CD4-positive, alpha-beta T cell treated with Interferon gamma for 1 hour (primary cell): ENCODE measurements at places on chromosomes 5 and 9.
A peak's percentile ranks its signal among the peaks of the same experiment; 100 is the strongest.

DNA sequence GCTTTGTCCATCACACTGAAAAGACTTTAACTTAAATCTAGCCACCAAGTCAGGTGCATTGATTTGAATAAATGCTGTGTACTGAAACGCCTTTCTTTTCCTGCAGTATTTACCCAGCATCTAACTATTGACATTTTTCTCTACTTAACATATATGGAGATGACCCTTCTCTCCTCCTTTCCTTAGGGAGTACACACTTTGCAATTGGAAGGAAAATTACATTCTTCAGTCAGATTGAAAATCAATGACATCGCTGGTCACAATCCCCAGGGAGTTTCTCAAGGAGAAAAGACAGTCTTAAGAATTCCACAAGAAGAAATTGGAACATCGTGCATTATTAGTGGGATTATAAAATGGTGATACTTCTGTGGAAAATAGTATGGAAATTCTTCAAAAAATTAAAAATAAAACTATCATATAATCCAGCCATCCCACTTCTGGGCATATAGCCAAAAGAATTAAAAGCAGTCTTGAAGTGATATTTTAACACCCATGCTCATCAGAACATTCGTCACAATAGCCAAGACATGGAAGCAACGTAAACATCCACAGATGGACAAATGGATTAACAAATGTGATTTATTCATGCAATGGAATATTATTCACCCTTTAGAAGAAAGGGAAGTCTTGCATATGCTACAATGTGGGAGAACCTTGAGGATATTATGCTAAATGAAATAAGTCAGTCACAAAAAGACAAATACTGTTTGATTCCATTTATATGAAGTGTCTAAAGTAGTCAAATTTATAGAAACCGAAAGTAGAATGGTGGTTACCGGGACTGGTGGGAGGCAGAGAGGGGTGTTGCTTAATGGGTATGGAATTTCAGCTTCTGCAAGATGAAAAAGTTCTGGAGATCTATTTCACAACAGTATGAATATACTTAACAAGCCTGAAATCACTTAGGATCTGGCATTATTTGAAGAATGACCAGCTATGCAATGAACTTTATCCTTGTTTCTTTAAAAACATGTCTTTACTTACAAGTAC, 14.3 kb upstream of the FREM1 start:
- no peak for DNase-seq

DNA sequence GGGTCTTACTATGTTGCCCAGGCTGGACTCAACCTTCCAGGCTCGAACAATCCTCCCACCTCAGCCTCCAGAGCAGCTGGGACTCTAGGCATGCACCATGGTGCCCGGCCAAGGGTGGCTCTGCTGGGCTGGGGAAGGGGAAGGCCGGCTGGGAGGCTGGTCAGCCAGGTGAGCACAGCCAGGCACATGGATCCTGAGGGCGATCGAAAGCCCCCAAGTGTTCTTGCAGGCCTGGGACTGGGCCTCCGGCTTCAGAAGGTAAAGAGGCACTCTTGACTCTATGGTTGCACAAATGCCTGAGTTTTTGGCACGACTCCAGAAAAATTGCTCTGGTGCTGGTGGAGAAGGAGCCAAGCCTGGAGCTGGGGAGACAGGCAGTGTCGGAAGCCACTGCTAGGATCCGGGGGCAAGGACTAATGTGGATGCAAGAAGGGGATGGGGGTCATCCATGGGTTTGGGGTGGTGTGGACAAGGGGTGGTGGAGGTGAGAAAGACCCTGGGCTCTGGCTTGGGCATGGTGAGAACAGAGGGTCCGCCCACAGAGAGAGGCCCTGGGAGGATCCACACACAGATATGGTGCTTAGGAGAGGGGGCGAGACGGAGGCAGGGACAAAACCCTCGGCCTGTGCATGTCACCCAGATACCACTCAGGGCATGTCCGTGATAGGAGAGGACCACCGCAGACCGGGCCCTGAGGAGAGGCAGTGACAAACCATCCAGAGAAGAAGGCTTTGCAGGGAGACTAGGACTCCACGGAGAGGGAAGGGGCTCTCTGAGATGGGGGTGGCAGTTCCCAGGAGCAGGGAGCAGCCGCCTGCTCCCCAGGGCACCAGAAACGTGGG, 51.1 kb upstream of the COL5A1 start:
- DNase-seq = no peak

- no peak for DNase-seq
These were observed 185.4 kb downstream of the TTC39B start for GRCh38 chr9:15121630-15122029.

DNA sequence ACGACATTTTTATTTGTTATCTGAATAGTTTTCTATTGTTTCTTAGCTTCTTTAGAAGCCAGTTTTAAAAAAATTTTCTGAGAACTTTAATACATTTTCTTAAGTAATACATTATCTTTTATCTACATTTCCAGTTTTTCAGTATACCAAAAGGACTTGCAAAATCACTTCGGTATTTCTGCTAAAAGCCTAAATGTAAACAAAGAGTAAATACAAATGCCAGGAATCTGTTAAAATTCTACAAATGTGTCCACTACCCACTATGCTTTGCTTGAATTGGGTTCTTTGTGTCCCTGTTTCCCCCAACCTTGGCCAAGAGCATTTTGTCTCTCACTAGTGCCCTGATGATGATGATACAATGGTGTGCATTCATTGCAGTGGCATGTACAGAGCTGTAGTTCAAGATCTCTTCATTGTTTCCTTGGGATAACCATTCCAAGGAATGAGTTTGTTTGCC, 611.2 kb downstream of the NR2F1-AS1 start:
- DNase-seq = no peak

DNA sequence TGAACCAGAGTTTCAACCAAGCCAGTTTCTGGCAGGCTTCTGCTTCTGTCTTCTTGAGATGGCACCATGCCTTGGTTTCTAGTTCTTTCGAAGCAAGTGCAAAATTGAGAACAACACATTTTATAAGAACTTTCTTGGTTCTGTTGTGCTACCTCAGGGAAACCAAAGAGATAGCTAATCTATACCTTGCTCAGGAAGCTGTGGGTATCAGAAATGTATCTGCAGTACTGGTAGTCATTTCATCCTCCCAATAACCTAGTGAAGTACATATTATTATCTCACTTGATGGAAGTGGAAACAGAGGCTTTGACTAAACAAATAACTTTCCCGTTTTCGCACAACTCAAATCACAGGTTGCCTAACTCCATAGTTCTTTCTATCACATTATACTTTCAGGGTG, 246.6 kb downstream of the ENC1 start:
- no peak for DNase-seq

DNA sequence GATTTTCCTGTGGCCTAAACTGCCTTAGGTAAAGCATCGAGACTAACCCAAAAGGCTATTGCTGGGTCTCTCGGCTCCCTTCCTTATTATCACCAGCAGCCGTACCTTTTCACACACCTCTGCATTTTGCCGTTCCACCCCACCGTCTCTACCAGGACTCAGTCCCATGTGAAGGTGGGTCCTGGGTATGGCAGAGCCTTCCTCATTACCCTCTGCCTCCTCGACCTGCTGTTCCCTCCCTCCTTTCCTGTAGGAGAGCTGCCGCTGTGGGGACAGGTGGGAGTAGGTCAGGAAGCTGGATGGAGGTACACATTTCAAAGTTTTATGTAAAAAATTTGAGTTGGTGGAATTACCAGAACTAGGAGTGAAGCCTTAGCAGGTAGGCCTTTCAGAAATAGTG, 1.8 kb downstream of the CCL28 start:
- no peak for DNase-seq

GRCh38 chr9:121286973-121287741, 19.2 kb downstream of the GSN start:
- peak; percentile 26 for DNase-seq

- no peak for DNase-seq
These were observed 716 bp upstream of the OTULIN start for GRCh38 chr5:14663734-14664269.

- DNase-seq = peak; percentile 5
These were observed 114.6 kb upstream of the SPOCK1 start for GRCh38 chr5:137613554-137614265.

DNA sequence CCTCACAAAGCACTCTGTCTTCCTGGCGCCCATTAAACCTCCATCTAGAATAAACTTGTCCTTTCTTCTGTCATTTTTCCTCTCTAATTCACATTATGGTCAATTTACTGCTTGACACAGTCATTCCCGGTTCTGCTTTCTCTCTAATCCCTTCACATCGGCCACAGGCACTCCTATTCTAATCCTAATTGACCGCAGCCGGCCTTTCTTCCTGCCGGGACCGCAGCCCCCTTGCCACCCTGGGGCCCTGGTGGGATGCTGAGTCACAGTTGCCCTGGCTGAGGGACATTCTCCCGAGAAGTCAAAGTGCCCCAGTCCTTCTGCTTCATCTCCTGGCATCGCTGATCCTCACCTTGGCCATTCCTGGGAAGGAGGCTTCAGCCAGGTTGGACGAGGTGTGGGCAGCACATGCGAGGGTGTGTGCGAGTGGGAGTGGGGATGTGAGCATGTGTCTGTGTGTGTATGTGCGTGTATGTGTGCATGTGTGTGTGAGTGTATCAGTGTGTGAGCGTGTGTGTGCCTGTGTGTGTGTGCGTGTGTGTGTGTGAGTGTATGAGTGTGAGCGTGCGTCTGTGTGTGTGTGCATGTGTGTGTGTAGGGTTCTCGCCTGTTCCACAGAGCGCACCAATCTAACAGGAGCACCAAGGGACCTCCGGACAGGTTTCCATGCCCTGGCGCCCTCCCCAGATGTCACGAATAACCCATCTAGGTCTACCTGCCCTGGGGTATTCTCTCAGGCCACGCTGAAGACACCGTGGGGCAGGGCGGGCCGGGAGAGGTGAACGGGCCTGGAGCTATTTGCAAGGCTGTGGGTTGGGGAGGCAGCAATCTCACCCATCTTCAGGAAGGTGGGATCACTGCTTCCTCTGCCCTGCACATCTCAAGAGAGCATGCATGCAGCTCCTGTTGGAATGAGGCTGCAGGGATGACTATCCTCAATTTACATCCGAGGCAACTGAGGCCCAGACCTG, 191.2 kb downstream of the PAX5 start:
- no peak for DNase-seq

GRCh38 chr5:109946610-109947009, 256.9 kb downstream of the MAN2A1 start:
- DNase-seq = no peak

- no peak for DNase-seq
These were observed 4.7 kb downstream of the C5orf46 start for GRCh38 chr5:147901599-147902039.

DNA sequence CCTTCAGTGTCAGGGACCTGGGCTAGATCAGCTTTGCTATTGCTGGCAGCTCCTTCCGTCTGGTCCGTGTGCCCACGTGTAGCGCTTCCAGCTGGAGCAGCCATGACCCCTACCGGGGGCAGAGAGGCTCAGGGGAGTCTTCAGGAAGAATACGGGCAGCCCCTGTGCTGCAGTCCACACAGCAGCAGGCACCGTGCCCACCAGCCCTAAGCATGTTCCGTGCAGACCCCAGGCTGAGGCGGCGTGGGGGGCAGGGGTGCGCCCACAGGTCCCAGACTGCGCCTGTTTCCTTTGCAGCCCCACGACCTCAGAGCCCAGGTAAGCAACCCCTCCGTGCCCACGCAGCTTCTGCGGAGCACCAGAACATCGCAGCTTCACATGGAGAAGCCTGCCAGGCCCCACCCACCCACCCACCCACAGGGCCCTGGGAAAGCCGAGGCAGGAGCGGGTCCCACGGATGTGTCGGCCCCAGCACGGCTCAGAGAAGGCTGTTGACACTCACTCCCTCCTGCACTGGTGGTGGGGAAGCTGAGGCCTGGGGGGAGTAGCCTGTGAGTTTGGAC, 83.1 kb downstream of the KCNT1 start:
- no peak for DNase-seq

DNA sequence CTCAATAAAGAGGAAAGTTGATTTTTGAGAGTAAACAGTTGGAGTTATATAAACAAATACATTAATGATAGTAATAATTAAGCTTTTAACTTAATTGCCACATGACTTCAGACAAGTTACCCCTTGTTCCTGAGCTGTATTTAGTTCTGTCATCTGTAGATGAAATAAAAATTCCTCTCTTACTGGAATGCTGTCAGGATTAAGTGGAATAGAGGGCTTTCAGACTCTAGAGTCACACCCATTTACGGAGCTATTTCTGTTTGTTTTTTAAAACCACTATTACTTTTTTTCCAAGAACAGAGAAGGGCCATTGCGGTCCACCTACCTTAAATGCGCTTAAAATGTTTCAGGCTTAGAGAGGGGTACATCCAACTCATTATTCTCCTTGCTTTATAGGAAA, 170.6 kb downstream of the CHSY3 start:
- DNase-seq = no peak

- no peak for DNase-seq
These were observed 78.8 kb downstream of the GPR21 start for GRCh38 chr9:123112015-123112975.

- DNase-seq = no peak
These were observed 90.6 kb downstream of the LMX1B start for GRCh38 chr9:126704157-126704891.

- DNase-seq = no peak
These were observed 3.9 kb upstream of the MGAT1 start for GRCh38 chr5:180806351-180807011.

DNA sequence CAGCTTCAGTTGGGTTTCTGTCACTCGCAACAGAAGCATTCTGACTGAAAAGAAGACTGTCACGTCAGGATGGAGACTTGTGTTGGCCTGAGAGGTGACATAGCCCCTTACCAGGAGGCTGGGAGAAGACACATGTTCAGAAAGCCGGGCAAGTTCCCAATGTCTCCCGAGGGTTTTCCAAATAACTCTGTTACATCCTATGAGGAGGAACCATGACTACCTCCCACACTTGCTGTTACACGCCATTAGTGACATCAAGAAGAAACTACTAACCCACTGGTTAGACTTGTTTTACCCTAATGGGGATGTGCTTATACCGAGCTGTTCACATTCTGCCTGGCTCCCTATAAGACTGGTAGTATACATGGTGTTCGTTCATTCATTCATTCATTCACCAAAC, 33.3 kb downstream of the SH3PXD2B start:
- no peak for DNase-seq

GRCh38 chr5:177987326-177987725, 8.7 kb downstream of the PROP1 start:
- no peak for DNase-seq

DNA sequence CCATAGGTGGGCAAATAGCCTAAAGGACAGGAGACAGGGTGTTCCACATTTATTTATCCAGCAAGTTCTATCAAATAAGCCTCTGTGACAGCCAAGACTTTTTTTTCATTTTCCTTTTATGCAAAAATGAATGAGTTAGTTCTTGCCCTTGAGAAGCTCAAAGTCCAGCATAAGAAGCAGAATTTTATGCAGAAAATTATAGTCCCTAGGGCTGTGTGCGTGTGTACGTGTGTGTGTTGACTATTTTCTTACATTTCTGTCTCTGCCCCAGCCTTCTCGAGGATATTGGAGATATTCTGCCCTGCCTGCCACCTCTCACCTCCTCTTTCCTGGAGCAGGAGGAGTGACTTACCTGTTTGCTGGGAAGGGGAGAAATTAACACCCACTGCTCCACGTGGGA, 221.9 kb downstream of the SREK1 start:
- no peak for DNase-seq

- no peak for DNase-seq
These were observed 275.3 kb downstream of the HTR1A start for GRCh38 chr5:63686938-63687337.

- no peak for DNase-seq
These were observed 524 bp downstream of the FUBP3 start for GRCh38 chr9:130579738-130580463.

GRCh38 chr5:95181644-95182043, 103.2 kb downstream of the MCTP1 start:
- DNase-seq = no peak
